ENCODE measurements at places on chromosomes 12 and 14.

DNA sequence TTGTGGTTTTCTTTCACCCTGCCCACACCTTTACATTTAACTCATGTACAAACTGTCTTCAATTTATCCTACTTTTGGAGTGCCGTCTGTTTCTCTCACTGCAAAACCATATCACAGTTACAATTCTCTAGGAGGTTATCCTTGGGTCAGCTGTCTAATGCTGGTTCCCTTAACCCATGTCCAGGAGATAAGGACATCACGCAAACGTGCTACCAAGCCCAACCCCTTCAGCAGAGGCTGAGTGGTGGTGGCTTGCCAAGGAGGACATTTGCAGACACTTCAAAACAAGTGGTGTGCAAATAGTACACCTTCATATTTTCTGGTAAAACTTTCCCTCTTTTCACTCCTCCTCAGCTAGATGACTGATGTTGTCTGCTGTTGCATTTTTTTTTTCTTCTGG lies 167.9 kb downstream of the PAX9 start:
- DNase-seq: no peak

DNA sequence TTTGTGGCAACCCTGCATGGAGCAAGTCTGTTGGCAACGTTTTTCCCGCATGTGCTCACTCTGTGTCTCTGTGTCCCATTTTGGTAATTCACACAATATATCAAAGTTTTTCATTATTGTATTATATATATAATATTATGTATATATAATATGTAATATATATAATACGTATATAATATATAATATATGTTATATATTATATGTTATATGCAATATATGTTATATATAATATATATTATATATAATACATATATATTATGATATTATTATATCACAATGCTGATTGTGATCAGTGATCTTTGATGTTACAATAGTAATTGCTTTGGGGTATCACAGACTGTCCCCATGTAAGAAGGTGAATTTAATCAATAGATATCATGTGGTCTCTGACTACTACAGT lies 84.8 kb downstream of the BICD1 start:
- DNase-seq: no peak

DNA sequence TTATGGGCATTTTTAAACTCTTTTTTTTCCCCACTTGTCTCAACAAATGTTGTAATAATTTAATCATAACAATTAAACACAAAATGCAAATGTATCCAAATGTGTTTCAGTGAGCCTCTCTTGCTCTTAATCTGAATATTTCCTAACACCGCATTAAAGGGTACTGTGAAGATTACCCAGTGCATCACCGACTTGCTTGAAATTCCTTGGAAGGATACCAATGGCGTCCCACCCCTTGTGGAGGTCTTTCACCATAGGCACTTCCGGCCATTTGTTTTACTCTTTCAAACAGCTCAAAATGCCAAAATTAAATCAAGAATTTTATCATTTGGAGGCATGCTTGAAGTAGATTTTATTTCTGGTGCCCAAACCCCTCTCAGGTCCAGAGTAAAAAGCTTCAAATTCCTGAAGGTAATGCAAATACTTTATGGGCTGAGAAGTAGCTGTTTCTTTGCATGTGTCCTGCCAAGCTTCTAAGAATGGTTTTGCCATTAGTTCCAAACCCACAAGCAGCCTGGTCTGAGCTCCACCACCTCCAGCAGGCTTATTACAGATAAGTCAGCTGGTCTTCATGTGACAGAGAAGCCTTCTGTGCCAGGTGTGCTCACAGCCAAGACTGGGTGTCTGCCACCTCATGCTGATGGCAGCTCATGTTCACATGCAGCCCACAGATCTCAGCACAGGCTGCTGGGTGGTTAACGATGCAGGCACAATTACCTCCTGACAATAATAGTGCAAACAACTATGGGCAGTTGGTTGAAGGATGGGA lies 16.4 kb upstream of the NUDT4 start:
- no peak for DNase-seq

- no peak for DNase-seq
Measured at GRCh38 chr12:58415716-58416115, 474.3 kb downstream of the ATP23 start.

DNA sequence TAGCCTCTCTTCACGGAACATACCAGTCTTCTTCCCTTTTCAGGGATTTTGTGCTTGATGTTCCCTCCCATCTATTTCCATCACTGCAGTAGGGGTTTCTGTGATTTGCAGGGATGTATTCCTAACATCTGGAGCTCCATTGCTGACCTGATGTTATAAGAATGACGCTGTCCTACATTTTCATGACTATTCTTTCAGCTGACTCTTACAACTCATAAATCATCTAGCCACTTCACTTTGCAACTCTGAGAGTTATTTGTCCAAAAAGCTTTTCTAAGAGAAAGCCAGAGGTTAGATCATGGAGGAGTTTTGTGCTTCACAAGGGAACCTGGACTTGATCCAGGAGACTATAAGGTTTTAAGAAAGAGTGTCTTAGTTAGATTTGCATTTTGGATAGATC lies 116.6 kb upstream of the FAR2 start:
- no peak for DNase-seq

DNA sequence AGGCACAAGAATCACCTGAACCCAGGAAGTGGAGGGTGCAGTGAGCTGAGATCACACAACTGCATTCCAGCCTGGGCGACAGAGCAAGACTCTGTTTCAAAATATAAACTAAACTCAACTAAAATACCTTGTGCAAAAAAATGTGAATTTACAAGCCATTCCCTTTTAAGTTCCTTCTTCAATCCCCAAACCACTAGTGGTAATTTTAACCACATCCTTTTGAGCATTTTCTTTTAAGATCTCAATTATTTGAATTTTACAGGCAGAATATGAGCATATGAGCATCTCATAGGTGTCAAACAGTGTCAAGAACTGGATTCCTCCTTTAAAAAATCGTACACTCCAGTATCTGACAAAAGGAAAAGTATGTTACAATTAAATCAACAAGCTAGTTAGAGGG lies 57.0 kb upstream of the NPFF start:
- DNase-seq: no peak

- no peak for DNase-seq
Measured at GRCh38 chr12:41891226-41891625, 253.4 kb downstream of the GXYLT1 start.

DNA sequence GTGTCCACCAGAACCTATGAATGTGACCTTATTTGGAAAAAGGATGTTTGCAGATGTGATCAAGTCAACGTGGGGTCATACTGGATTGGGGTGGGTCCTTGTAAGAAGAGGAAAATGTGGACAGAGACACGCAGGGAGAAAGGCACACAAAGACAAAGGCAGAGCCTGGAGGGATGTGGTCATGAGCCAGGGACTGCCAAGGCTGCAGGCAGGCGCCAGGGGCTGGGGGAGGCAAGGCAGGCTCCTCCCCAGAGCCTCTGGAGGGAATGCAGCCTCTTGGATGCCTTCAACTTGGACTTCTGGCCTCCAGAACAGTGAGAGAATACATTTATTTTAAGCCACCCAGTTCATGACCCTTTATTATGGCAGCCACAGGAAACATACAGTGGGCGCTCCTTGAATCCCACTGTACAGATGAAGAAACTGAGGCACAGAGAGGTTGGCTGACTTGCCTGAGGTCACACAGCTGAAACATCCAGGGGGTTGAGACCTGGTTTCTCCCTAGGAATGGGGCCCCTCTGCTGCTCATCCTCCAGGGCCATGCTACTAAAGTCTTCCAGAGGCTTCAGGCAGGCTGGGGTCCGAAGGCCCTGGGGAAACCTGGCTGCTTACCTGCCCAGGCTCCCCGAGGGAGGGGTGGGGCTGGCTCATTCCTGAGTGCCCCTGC lies 99.7 kb downstream of the RFLNA start:
- DNase-seq: peak; percentile 72

GRCh38 chr14:103870891-103871595 lies 23.7 kb upstream of the PPP1R13B start:
- no peak for DNase-seq

DNA sequence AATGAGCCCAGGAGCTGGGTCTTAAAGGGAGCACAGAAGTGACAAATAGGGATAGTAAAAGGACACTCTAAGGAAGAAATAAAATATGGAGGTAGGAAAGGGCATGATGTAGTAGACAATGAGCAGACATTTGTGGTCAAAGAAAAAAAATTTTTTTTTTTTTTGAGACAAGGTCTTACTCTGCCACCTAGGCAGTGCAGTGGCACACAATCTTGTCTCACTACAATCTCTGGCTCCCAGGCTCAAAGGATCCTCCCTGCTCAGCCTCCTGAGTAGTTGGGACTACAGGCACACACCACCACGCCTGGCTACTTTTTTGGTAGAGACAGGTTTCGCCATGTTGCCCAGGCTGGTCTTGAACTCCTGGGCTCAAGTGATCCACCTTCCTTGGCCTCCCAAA lies 8.5 kb downstream of the FKBP3 start:
- no peak for DNase-seq

GRCh38 chr12:29671742-29672141 lies 112.0 kb downstream of the TMTC1 start:
- no peak for DNase-seq

DNA sequence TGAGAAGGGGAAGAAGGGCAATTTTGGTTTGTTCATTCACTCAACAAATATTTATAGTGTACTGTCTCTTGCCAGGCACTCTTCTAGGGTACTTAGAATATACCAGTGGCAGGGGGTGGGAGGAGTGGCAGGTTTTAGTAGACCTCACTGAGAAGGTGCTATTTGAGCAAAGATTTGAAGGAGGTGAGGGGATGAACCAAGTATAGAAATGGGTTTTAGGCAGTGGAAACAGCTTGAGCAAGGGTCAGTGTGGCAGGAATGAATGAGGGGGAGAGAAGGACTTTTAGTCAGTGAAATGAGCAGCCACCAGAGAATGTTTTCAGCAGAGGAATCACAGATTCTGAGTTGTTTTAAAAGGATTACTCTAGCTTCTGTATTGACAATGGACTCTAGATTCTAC lies 2.3 kb downstream of the PRIM1 start:
- no peak for DNase-seq

- DNase-seq: no peak
Measured at GRCh38 chr12:57173683-57174082, 26.3 kb upstream of the LRP1-AS start.

GRCh38 chr14:105039458-105040205 lies 18.7 kb upstream of the CDCA4 start:
- DNase-seq: no peak

DNA sequence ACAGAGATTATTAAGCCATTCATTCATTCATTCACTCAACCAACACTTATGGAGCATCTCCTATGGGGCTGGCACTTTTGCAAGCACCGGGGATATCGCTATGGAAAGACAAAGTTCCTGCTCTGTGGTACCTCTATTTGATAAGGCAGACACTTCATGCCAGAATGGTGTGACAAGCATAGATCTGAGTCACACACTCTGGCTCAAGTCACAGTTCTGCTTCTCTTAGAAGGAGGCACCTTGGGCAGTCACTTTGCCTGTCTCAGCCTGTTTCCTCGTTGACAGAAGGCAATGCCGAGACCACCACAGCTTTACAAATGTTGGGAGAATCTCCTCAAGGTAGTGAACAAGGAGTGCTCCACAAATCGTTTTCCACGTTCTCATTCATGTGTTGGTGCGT lies 205.2 kb downstream of the SLC41A2 start:
- no peak for DNase-seq

DNA sequence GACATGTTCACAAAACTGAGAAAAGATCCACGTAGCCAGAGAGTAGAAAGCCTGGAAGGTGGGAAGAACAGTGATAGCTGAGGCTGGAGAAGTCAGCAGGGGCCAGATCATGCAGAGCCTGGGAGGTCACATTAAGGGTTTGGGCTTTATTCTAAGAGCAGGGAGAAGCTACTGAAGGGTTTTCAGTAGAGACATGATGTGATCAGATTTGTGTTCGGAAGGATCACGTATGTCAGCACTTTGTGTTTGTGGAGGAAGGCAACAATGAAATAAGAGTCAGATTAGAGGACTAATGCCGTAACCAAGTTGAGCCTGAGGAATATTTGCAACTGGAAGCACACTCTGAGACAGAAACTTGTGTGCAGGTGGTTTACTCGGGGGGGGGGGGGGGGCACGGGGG lies 4.2 kb upstream of the PCK2 start:
- no peak for DNase-seq

DNA sequence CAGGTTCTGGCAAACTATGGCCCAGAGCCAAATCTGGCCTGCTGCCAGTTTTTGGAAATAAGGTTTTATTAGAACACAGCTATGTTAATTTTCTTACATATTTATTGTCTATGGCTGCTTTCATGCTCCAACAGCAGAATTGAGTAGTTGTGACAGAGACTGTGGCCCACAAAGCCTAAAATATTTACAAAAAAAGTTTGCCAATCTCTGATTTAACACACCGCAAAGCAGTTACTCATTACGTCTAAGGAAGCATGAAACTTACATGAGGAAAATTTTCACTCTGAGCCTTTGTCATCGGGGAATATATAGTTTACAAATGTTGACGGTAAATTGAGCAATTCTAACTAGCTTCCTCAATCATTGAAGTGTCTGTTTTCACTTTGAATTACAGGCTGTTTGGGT lies 96.5 kb downstream of the UNC79 start:
- no peak for DNase-seq

GRCh38 chr12:114888928-114889584 lies 205.1 kb upstream of the TBX3 start:
- no peak for DNase-seq

GRCh38 chr12:116319898-116320621 lies 42.6 kb upstream of the MED13L start:
- DNase-seq: peak; percentile 95

- DNase-seq: no peak
Measured at GRCh38 chr12:32896432-32897280, at the start of gene PKP2. Gene PKP2, minus strand, starts transcription at chr12:32896777. Its CDS starts 46 bp downstream, at chr12:32896731.

GRCh38 chr14:105204206-105204930 lies 23.3 kb upstream of the NUDT14 start:
- DNase-seq: no peak

- peak; percentile 10 for DNase-seq
Measured at GRCh38 chr12:2691006-2691344, 103.8 kb upstream of the FKBP4 start.

DNA sequence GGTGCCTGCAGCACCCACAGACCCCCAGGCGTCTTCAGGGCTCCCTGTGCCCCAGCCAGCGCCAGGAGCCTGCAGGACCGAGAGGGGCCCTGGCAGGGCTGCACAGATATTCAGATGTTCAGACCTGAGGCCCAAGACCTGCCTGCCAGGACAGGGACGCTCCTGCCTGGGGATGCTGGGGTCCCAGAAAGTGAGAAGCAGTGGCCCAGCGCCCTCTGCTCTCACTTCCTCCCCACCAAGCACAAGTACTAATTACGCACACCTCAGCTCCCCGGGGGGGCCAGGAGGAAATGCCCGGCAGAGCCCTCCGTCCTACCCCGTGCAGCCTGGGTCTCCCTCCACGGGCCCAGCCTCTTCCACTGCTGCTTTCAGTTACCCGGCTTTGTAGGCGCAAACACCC lies 28.8 kb upstream of the INF2 start:
- DNase-seq: no peak

DNA sequence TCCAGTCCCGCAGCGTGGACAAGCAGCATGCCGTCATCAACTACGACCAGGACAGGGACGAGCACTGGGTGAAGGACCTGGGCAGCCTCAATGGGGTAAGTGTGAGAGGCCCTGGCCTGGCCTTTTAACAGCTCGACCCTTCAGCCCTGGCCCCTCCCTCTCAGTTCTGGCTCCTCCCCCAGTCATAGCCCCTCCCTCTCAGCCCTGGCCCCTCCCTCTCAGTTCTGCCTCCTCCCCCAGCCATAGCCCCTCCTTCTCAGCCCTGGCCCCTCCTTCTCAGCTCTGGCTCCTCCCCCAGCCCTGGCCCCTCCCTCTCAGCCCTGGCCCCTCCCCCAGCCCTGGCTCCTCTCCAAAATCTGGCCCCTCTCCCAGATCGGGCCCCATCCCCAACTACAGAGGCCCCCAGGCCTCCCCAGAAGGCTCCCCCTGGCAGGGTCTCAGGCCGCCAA lies 11.2 kb downstream of the CEP170B start:
- no peak for DNase-seq
